Right renal pelvis (tissue), 4 donors: ENCODE measurements at places on chromosomes 12 and 14. TPM values are rescaled to one million over a fixed set of nuclear protein-coding genes. Genes with fewer than 3 reads are reported as not detected.

SUSD6 gene
- polyA plus RNA-seq: 22.2 TPM

GRIP1 gene
- polyA plus RNA-seq: 21.5 TPM

TNS2 gene
- polyA plus RNA-seq: 89.0 TPM

HIF1A gene
- polyA plus RNA-seq: 147 TPM

- no peak for DNase-seq
Observed at GRCh38 chr14:56803816-56804535, 6.3 kb downstream of the OTX2 start.

- no peak for DNase-seq
Observed at GRCh38 chr12:76777765-76778216, 13.9 kb downstream of the ZDHHC17 start.
